Sigmoid colon (tissue), 7 donors: ENCODE measurements at places on chromosomes 1 and 21. TPM values are rescaled to one million over a fixed set of nuclear protein-coding genes. Genes with fewer than 3 reads are reported as not detected.

DNA sequence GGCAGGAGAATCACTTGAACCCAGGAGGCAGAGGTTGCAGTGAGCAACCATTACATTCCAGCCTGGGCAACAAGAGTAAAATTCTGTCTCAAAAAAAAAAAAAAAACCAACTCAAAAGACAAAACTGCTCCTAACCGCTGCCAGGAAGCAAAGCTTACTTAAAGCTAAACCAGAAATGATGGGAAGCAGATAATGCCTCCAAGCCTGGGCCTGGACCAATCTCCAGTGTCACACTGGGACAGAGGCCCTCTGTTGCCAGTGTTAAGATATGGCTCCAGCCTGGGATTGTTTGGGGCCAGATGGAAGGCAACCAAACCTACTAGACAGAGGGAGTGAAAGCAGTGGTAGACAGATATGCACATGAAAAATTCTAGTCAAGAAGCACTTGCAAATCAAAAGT lies 36.9 kb downstream of the NSL1 start:
- H3K4me3 ChIP-seq, result no peak overlapping the region
- H3K27me3 ChIP-seq, result no peaks in the 10 kb centered on the region
- DNase-seq, result no peak

- H3K27ac ChIP-seq, result no peak overlapping the region
- no peaks in the 10 kb centered on the region for H3K4me1 ChIP-seq
- no peak overlapping the region for H3K4me3 ChIP-seq
Measured at GRCh38 chr1:169538998-169539871, 47.0 kb downstream of the F5 start.

Gene SPRR3
- total RNA-seq, result not detected

DNA sequence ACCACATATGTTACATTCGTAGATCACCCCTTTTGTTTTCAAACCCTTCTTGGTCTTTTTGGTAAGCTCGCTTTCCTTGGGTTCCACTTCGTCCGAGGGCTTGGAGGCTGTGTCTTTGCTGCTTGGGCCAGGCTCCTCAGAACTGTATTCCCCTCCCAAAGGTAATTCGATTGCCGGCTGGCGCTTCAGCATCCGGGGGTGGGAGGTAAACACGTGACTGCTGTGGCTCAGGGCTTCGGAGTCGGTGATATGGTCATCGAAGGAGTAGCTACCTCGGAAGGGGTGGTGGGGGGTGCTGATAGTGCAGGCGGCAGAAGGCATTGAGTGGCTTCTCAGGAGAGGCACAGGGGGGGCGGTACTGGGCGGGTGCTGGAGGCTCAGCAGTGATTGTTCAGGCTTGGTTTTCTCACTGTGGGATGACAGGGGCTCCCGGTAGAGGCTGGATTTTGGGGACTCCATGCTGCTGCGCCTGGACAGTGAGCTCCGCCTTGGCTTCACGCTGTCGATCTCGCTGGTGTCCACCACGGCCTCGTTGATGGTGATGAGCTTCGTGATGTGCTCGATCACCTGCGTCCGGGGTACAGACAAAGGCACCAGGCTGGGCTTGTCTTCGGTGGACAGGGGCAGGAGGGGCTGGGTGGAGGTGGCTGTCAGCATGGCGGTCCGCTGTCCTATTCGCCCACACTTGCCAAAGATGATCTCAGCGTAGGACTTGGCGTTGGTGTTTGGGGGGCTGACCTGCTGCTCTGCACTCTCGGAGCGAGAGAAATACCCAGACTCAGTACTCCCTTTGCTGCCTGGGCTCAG lies 98.6 kb upstream of the EDN2 start:
- no peaks in the 10 kb centered on the region for H3K36me3 ChIP-seq
- no peak overlapping the region for H3K27ac ChIP-seq
- no peak overlapping the region for H3K4me3 ChIP-seq
- DNase-seq, result no peak
- H3K4me1 ChIP-seq, result no peaks in the 10 kb centered on the region
